Amniotic stem cell (primary cell): ENCODE measurements at places on chromosomes 16 and 17.

- DNase-seq = no peak
Measured at GRCh38 chr16:21943571-21943970, 9.6 kb upstream of the UQCRC2 start.

DNA sequence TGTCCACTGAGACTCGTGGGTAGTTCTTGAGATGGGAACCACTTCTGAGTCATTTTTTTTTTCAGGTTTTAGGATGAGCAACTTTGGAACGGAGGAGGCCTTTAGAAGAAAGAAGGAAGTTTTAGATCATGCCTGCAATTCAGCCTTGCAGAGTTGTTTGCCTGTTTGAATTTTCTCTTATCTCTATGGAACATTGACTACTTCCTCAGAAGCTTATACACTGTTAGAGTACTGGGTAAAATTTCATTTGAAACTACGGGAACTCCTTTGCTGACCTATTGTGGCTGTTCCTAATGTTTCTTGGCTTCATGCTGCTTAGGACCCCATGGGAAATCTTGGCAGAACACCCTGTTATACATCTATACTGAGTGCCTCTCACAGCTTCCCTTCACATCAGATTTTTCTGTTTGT, 70.8 kb downstream of the MAP2K6 start:
- DNase-seq = no peak

DNA sequence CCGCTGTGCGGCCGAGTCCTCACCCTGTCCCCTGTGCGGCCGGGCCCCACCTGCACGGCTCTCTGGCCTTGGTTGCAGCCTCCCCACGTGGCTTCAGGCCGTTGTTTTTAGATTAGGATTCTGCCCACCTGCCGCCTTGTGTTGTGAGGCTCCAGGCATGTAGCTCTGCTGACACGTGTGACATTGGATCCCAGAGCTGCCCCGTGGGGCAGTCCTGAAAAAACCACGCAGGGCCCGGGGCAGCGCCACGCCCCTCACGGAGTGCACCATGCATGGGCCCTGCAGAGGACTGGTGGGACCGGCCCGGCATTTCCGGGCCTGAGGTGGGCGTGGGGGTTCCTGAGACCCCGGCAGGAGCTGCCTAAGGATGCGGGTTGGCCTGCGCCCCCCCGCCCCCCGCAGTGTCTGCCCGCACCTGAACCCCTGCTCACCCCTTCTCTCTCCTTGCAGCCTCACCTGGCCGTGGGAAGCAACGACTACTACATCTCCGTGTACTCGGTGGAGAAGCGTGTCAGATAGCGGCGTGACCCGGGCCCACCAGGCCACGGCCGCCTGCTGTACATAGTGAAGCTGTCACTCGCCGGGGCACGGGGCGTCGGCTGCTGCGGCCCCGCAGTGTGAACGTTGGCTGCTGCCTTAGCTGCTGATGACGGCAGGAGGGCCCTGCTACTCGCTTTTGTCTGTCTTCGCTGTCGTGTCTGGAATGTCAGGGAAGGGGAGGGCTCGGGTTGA, 27.7 kb upstream of the CHMP6 start:
- DNase-seq = no peak

DNA sequence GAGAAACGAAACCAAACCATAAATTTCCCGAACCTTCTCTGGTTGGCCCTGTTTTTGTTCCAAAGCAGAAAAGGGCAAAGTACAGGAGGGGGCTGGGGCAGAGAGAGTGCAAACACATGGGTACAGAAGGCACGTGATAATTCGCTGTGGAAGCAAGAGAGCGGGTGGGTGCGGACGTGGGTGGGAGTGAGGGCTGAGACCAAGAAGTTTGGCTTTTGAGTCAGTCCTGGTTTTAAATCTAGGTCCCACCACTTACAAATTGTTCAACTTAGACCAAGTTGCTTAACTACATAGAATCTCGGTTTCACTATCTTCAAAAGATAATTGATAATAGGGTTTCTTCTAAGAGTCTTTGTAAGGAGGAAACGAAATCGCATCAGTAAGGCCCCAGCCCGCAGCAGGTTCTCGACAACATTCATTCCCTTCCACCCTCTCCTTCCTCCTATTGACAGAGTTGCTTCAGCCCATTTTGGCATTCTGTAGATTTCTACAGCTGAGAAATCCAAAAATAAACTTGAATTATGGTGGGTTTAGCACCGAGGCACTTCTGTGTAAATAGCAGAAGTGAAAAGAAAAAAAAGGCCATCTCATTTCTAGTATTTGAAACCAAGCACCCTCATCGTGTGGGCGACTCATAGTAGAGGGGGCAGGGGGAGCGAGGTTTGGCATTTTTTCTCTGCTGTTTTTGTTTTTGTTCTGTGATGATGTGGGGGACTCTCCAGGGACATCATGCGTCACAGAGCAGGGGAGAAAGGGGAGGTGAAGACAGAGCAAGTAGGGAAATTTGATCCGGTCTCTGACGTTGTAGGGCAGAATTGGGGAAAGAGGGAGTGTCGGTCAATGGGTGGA, 33.6 kb upstream of the CCR7 start:
- DNase-seq = no peak

GRCh38 chr16:66446737-66447136, 19.6 kb downstream of the BEAN1 start:
- no peak for DNase-seq

DNA sequence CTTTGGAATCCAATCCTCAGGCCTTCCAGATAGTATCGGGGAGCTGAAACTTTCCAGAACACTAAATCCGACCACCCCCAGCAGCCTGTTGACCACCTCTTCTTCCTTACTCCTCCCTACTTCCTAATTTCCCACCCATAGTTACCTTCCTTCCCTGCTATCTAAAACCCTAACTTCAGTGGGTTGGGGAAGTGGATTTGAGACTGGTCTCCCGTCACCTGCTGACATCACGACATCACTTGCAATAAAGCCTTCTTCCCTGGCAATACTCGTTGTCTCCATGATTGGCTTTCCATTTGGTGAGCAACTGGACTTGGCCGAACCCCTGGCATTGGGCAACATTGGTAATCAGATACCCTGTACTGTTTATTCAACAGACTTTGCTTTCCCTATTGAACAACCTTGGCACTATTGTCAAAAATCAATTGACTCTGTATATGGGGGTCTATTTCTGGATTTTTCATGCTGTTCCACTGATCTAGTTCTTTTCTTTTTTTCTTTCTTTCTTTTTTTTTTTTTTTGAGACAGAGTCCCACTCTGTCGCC, 11.8 kb upstream of the FOXK2 start:
- DNase-seq = no peak

- DNase-seq = no peak
Measured at GRCh38 chr17:41810659-41811548, 845 bp downstream of the P3H4 start.

DNA sequence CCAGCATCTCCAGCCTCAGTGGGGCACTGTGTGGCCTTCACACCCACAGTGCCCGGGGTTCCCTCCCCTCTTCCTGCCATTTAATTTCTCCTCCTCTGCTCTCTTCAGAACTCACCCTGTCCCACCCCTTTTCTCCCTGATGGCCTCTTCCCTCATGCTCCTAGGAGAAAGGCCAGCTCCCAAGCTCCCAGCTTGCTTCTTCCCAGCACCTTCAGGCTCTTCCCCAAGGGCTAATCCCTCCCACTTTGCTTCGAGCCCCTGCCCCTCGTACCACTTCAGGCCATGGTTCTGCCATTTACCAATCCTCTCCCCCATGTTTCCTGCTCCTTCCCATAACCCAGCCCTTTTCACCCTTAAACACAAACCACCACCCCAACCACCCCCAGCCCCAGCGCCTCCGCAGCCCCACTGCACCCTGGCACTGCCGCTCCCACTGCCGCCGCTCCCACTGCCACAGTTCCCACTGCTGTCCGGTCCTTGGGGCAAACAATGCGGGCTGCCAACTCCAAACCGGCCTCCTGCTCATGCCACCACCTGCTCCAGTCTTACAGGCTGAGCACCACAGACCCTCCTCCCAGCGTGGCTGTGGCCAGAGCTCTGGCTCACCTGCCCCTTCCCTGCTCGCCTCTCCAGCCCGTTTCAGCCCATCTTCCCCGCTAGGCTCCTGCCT, 28.6 kb downstream of the ADAM11 start:
- no peak for DNase-seq

- no peak for DNase-seq
Measured at GRCh38 chr16:75398333-75398732, 35.0 kb downstream of the CFDP1 start.

- no peak for DNase-seq
Measured at GRCh38 chr16:84761448-84762368, 58.1 kb upstream of the CRISPLD2 start.

- no peak for DNase-seq
Measured at GRCh38 chr17:33116021-33116551, 124.4 kb downstream of the SPACA3 start.

GRCh38 chr17:16352303-16352666, 984 bp downstream of the CENPV start:
- no peak for DNase-seq

DNA sequence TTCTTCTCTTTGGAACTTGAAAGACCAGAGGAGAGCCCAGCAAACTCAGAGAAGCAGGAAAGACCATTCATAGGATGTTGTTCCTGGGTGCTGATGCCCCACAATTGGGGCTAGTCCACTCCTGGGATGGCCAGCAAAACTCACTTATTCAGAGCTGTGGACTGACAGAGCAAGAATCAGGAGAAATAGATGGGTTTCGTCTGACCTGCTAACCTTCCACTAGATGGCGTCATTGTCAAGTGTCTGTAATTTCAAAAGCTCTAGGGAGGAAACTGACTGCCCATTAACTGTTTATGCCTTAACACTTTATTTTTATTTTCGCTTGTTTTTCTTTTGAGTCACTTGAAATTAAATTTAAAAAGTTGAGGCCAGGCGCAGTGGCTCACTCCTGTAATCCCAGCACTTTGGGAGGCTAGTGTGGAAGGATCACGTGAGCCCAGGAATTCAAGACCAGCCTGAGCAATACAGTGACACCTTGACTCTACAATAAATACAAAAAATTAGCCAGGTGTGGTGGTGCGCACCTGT, 28.7 kb upstream of the MILR1 start:
- peak; percentile 55 for DNase-seq

DNA sequence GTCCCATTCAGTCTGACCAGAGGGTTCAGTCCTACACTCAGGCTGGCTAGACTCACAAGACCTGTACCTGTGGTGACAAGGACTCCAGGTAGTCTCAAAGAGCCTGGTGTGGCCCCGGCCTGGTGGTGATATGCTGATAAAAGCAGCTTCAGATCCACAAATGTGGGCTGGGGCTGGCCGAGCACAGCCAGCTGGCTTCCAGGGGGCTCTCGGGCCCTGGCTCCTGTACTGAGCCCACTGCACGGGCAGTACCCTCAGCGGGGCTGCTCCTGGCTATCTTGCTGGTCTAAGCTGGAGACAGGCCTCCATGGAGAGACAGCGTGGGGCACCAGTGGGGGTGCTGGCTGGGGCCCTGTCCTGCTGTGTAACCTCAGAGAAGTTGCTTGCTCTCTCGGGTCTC, 4.3 kb downstream of the SMIM5 start:
- no peak for DNase-seq

DNA sequence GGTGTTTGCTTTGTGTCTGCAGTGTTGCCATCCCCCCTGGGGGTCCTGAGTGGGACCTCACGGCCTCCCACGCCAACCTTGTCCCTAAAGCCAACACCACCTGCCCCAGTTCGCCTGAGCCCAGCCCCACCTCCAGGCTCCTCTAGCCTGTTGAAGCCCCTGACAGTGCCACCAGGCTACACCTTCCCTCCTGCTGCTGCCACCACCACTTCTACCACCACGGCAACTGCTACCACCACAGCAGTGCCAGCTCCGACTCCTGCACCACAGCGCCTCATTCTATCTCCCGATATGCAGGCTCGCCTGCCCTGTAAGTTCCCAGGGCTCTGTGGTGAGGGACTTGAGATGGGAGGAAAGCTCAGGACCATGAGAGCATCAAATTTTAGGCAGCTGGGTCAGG, 22.2 kb downstream of the SRCAP start:
- DNase-seq = no peak

DNA sequence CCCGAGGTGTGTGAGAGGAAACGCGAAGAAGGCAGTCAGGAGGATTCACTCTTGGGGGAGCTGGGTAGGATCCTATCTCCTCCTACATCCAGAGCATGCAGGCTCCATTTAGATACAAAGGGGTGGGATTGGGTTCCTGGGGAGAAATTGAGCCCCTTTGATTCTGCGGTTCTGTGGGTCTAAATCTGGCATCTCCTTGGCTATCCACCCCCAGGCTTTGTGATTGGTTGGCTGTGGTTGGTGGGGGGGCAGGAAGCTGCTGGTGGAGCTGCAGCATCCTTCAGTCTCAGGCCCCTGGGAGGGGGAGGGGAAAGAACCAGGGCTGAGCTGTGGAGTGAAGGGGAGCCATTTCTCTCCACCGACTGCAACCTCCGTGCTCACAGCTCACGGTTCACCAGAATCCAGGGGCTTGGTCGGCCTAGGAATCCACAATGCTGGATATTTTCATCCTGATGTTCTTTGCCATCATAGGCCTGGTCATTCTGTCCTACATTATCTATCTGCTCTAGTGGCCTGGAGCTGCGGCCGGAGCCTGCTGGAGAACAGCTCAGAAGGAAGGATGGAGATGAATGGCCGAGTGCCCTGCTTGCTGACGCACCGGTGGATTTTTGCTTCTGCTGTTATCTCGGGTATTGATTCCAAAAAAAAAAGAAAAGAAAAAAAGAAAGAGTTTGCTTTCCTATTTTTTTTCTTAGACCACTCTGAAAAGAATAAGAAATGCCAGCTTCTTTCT, at the start of gene LASP1NB:
LASP1NB (plus strand) TSS at position 352 of the 733 bp plus-strand sequence.
- DNase-seq = no peak

DNA sequence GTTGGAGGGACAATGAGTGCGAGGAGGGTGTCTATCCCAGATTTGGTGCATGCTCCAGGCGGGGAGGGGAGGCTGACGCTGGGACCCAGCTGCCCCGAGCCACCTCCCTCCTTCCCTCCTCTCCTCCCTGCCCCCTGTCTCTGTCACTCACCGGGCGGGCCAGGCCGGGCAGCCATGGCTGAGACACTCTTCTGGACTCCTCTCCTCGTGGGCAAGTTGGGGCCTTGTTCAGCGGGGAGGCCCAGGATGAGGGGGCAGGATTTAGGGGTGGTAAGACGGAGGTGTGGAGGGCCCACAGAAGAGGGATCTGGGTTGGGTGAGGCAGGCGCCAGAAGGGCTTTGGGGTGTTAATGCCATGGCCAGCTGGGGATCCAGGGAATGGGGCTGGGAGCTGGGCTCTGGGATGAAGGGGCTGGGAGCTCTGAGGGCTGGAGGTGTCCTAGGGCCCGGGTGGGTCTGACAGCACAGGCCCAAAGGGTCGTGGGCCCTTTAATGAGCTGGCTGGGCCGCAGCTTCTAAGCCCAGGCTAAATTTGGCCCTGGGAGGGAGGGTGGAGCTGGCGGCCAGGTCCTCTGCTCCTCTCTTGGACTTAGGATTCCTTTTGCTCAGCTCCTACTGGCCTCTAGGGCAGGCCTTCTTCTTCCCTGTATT, at the start of gene SGCA:
SGCA (plus strand) TSS at position 139 of the 651 bp plus-strand sequence; CDS start at position 175, 36 bp downstream.
- DNase-seq = no peak

GRCh38 chr16:74448990-74449389, 27.7 kb upstream of the CLEC18B start:
- DNase-seq = no peak

GRCh38 chr17:43456661-43457361, 27.0 kb upstream of the DHX8 start:
- DNase-seq = no peak
